ENCODE measurements at places on chromosomes 12 and 14.
A peak's percentile ranks its signal among the peaks of the same experiment; 100 is the strongest.

DNA sequence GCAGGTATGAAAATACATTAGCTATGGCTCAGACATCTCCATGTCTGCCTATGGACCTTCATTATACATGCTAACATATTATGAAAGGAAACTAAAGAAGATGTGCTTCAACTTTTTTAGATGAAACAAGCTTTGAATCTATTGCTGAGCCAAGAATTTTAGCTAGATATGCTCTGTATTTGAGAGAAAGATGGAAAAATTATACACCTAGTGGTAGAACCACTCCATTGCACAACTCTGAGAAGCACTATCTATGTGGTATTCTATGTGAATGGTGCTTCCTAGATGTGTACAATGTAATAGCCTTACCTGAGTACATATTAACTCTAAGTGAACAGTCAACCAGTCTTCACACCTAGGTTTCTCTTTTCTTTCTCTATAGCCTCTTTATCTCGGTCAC is 17.3 kb downstream of the EPYC start:
- H3K27ac ChIP-seq, result no peak overlapping the region
- DNase-seq, result no peak
- H3K4me3 ChIP-seq, result no peak overlapping the region
- H3K4me1 ChIP-seq, result no peaks in the 10 kb centered on the region
- H3K36me3 ChIP-seq, result no peaks in the 10 kb centered on the region
- peaks cover 43% of the 10 kb centered on the region for H3K27me3 ChIP-seq

GRCh38 chr12:104371043-104371870 is 67.7 kb downstream of the EID3 start:
- H3K36me3 ChIP-seq, result no peaks in the 10 kb centered on the region
- DNase-seq, result peak; percentile 36
- no peak overlapping the region for H3K4me3 ChIP-seq
- no peak overlapping the region for H3K27ac ChIP-seq

- peak overlapping the region; percentile 52 for H3K4me3 ChIP-seq
- H3K36me3 ChIP-seq, result peaks cover 12% of the 10 kb centered on the region
- H3K27me3 ChIP-seq, result no peaks in the 10 kb centered on the region
- DNase-seq, result peak; percentile 96
Measured at GRCh38 chr12:104219908-104220404, 4.4 kb downstream of the TXNRD1 start.

DNA sequence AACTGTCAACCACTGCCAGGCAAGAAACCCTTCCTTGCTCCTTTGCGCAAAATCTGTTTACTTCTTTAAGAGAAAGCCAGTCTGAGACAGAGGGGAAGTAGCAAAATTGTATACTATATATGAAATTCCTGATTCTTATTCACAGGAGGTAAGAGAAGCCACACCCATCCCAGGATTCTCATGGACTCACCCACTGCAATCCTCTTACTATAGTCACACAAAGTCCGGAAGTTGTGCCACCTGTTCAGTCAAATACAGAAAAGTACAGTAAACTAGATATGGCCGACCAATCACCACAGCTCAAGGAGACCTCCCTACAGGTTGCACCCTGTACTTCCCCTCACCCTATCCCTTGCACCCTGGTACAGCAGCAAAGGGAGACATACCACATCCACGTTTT is 2.9 kb downstream of the PRMT5 start:
- H3K27me3 ChIP-seq, result no peaks in the 10 kb centered on the region
- H3K27ac ChIP-seq, result peak overlapping the region; percentile 53
- peaks cover 30% of the 10 kb centered on the region for H3K4me1 ChIP-seq
- peak; percentile 52 for DNase-seq
- peaks cover 67% of the 10 kb centered on the region for H3K36me3 ChIP-seq
- no peak overlapping the region for H3K4me3 ChIP-seq

GRCh38 chr12:67786086-67786485 is 137.5 kb downstream of the DYRK2 start:
- DNase-seq, result no peak
- H3K4me1 ChIP-seq, result peaks cover 5% of the 10 kb centered on the region
- no peak overlapping the region for H3K27ac ChIP-seq
- no peaks in the 10 kb centered on the region for H3K27me3 ChIP-seq
- H3K36me3 ChIP-seq, result no peaks in the 10 kb centered on the region

GRCh38 chr12:56900583-56900982 is 33.6 kb downstream of the SDR9C7 start:
- peaks cover 43% of the 10 kb centered on the region for H3K4me1 ChIP-seq
- H3K27ac ChIP-seq, result peak overlapping the region; percentile 80
- no peak overlapping the region for H3K4me3 ChIP-seq
- no peaks in the 10 kb centered on the region for H3K27me3 ChIP-seq
- no peaks in the 10 kb centered on the region for H3K36me3 ChIP-seq

DNA sequence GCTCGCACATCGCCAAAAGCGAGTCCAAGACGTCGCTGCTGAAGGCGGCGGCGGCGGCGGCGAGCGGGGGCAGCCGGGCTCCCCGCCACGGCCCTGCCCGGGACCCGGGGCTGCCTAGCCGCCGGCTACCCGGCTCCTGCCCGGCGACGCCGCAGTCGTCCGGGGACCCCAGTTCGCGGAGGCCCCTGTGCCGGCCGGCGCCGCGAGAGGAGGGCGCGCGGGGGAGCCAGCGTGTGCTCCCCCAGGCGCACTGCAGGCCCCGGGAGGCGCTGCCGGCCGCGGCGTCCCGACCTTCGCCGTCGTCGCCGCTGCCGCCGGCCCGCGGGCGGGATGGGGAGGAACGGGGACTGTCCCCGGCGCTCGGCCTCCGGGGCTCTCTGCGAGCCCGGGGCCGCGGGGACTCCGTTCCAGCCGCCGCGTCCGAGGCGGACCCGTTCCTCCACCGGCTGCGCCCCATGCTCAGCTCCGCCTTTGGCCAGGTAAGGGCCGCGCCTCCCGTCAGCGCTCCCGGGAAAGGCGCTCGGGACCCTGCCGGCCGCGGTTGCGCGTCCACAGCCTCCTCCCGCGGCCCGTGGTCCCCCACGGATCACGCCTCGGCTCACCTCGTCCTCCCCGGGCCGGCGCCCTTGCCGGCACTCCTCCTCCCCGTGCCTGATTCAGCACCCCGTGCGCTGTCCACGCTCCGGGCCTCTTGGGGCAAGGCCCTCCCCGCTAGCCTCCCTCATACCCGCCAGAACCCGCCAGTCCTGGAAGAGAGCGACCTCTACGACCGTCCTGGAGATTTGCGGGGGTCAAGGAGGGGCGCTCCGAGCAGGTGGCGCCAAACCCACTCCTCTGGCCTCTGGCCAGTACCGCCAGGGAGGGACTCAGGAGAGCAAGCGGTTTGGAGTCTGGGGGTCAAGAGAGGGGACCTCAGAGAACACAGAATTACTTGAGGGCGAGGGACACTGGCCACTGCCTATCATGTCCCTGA is 721 bp downstream of the CABP1 start:
- no peak overlapping the region for H3K27ac ChIP-seq
- H3K27me3 ChIP-seq, result peaks cover 34% of the 10 kb centered on the region
- H3K4me1 ChIP-seq, result peaks cover 6% of the 10 kb centered on the region
- H3K36me3 ChIP-seq, result no peaks in the 10 kb centered on the region
